ENCODE measurements at places on chromosomes 12 and 14.

GRCh38 chr12:59194794-59195193 is 274.5 kb upstream of the LRIG3 start:
- DNase-seq: no peak

- DNase-seq: no peak
These were observed 49.3 kb downstream of the SLC25A21 start for GRCh38 chr14:37122919-37123639.

- DNase-seq: no peak
These were observed 21.4 kb downstream of the KLRK1 start for GRCh38 chr12:10368206-10369171.

DNA sequence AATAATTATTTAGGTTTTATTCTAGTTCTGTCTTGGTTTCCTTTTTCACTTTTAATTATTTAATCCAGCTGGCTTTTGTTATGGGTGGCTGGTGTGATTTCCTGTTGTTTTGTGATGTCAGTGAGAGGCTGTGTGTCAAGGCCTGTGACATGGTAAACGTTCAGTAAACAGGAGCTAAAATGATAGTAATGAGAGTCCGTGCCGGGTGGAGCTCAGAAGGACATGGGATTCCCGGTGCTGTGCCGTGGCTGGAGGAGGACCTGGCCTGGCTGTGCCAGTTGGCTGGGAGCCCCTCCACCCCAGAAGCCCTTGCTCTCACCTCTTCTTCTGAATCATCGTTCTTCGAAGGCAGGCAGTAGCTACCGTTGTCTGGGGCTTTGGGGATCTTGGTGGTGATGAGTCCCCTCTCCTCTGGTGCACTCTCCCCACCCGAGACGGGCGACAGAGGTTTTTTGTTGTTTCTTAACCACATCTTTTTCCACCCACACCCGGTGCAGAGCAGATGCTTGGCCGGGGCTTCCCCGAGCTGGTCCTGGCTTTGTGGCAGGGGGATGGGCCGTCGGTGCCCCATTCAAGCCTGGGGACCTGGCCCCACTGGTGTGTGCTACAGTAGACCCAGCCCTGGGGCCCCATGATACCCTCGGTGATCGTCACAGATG is 29.1 kb downstream of the SH2B3 start:
- DNase-seq: peak; percentile 93

DNA sequence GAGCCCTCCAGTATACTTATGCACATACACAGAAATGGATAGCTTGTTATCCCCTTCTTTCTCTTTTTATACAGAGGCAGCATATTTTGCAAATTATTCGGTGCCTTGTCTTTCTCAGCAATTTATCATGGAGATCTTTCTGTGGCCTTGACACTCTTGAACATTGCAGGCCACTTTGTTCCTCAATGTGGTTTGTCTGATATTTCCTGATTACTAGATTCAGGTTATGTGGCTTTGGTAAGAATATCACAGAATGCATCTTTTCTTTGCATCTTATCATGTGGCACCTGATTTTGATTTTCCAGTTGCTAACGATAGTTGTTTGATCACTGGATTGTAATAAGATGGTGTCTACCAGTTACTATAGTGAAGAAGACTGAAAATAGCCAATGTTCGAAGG is 7.1 kb upstream of the SNRPF start:
- DNase-seq: no peak

DNA sequence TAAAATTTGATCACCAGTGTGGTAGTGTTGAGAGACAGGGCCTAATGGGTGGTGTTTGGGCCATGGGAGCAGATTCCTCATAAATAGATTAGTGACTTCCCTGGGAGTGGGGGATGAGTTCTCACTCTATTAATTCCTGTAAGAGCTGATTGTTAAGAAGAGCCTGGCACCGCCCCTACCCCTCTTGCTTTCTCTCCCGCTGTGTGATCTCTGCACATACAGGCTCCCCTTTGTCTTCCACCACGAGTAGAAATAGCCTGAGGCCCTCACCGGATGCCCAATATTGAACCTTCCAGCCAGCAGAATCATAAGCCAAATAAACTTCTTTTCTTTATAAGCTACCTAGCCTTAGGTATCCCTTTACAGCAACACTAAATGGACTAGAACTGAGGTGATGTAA is 31.9 kb upstream of the CAND1 start:
- no peak for DNase-seq

DNA sequence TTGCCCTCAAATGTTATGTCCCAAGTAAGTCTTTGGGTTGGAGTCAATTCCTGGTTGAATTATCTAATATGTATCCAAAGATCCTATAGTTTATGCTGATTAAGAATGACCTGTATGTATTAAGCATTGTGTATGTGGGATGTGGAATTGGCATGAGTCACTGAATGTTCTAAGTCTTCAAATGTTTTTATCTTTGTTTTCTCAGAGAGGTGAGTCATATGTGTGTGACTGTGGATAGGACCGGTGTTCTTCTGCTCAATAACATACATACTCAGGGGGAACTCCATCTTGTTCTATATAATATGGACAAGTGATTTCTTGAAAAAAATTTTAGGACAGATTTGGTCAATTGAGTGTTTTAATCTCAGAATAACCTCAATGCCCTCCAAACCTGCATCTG is 57.9 kb downstream of the NAV3 start:
- DNase-seq: no peak

- DNase-seq: no peak
These were observed 624 bp downstream of the M6PR start for GRCh38 chr12:8948701-8949341.

- no peak for DNase-seq
These were observed 17.3 kb upstream of the KRT86 start for GRCh38 chr12:52257074-52257551.

Measured in esophagus muscularis mucosa (tissue), 4 donors.